ENCODE measurements at places on chromosomes 6 and 20. TPM values are rescaled to one million over a fixed set of nuclear protein-coding genes. Genes with fewer than 3 reads are reported as not detected.

PPP2R5D gene
- total RNA-seq: 23.8 TPM

RNF217 gene
- total RNA-seq: 26.0 TPM

DNA sequence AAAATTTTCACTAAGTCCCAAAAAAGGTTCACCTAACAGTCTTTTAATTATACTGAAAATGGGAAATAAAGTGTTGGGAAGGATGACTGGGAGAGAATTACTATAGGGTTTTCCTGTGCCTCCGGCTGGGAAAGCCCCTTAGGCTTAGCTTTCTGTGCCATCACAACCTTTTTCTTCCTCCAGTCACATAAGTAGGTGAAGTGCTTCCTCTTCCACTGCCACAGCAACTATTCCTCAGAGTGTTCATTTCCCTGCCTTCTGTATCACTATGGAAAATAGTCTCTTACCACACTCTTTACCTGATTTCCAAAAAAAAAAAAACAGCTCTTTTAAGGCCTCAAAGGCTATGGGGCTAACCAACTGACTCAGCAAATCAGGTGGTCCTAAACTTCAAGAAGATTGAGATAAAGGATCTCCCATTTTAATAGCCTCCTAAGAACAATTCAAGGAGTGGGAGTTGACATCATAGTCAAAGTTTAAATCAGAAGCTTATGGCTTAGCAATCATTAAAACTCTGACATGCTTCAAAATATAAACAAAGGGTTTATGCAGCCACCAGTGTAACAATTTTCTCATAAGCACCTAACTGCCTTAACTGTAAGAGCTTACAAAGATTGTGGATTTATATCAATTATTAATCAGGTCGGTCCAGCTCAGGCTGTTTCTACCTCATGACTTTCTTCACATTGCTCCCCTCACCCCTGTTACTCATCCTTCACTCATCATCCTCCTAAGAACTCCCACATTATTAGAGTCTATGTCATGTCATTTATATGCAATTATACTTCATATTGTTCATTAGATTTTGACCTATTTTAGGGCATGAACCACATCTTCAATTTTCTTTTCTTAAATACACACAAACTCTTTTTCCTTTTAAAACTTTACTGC is 95.3 kb downstream of the RNGTT start:
- no peak for DNase-seq

VIP gene
- total RNA-seq: 0.79 TPM

SLC22A3 gene
- 21.4 TPM for total RNA-seq

- peak; percentile 88 for DNase-seq
These were observed 110.3 kb downstream of the BCAS1 start for GRCh38 chr20:53959911-53960578.

SLPI gene
- total RNA-seq: 52.0 TPM

- no peak for DNase-seq
These were observed 65.5 kb upstream of the F13A1 start for GRCh38 chr6:6386010-6386409.
